ENCODE measurements at places on chromosomes 3 and 15. TPM values are rescaled to one million over a fixed set of nuclear protein-coding genes. Genes with fewer than 3 reads are reported as not detected.

GRCh38 chr3:69967156-69967555 is 32.4 kb upstream of the SAMMSON start:
- H3K4me1 ChIP-seq: no peaks in the 10 kb centered on the region
- H3K4me3 ChIP-seq: no peak overlapping the region
- no peaks in the 10 kb centered on the region for H3K27me3 ChIP-seq
- DNase-seq: no peak

- no peak overlapping the region for H3K27ac ChIP-seq
- peaks cover 23% of the 10 kb centered on the region for H3K27me3 ChIP-seq
- no peak for DNase-seq
- H3K4me1 ChIP-seq: no peaks in the 10 kb centered on the region
Measured at GRCh38 chr3:107128946-107129345, 248.3 kb upstream of the CCDC54 start.

DNA sequence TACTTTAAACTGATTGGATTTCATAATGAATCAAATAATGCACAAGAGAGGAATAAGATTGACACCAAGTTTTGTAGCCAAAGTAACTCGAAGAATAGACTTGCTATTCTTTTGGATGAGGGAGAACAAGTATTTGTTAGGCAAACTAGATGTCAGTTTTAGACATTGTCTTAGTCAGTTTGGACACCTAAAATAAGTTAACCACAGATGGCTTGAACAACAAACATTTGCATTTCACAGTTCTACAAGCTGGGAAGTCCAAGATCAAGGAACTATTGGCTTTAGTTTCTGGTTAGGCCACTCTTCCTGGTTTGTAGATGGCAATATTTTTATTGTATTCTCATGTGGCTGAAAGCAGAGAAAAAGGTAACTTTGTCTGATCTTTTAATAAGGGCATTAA is 61.3 kb upstream of the OSTN start:
- no peak overlapping the region for H3K27ac ChIP-seq
- no peak for DNase-seq
- H3K27me3 ChIP-seq: no peaks in the 10 kb centered on the region
- H3K36me3 ChIP-seq: peaks cover 4% of the 10 kb centered on the region

Gene CPLX3
- total RNA-seq: 0.14 TPM

GRCh38 chr3:151976211-151977050 is 103.0 kb downstream of the SUCNR1 start:
- H3K4me3 ChIP-seq: no peak overlapping the region
- no peak for DNase-seq
- peaks cover 2% of the 10 kb centered on the region for H3K36me3 ChIP-seq
- H3K27ac ChIP-seq: no peak overlapping the region
- H3K4me1 ChIP-seq: no peaks in the 10 kb centered on the region

All from activated T-cell treated with anti-CD3 and anti-CD28 coated beads, Interleukin-2, amount 50 U/mL, for 72 hours (primary cell).